Left colon (tissue), 2 donors: ENCODE measurements at places on chromosomes 13 and 19. TPM values are rescaled to one million over a fixed set of nuclear protein-coding genes. Genes with fewer than 3 reads are reported as not detected.

SIAH3 gene
- not detected for total RNA-seq

DBP gene
- 6.9 TPM for total RNA-seq

ZNF534 gene
- not detected for total RNA-seq

APOC4 gene
- total RNA-seq = not detected

CERS1 gene
- total RNA-seq = 0.59 TPM

DNA sequence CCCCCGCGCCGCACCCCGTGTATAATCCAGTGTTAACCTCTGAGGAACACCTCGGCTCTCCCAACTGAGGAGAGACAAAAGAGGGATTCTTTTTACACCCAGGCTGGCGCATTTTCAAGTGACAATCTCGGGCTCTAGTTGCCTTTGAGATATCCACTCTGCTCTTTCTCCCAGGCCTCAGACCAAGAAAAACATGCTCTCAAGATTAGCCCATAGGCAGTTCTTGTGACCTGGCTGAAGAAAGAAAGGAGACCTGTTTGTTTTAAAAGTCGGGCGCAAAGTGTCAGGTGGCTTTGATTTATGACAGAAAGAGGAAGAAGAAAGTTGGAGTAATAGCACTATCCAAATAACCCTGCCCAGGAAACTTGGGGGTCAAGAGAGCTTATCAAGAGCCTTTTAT, 27.3 kb downstream of the SHISA2 start:
- DNase-seq = no peak
